ENCODE measurements at places on chromosomes 3 and 15. TPM values are rescaled to one million over a fixed set of nuclear protein-coding genes. Genes with fewer than 3 reads are reported as not detected.

DNA sequence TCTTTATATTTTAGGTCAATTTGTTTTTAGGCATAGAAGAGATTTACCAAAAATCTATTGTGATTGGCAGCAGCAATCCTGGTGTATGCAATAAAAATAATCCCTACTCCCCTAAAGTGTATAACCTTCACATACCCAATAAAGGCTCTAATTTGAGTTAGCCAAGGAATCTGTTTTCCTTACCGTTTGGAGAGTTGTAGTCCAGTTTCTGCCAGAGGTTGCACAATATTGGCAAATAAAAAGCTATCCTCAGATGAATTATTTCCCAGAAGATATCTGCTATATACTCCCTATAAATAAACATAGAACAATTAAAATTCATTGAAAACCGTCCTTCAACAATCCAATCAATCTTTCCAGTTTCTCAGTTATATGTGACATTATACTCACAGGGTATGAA, 31.1 kb downstream of the ACKR4 start:
- no peak for DNase-seq

GRCh38 chr15:69592954-69593353, 140.3 kb downstream of the RPLP1 start:
- no peak for DNase-seq

DNA sequence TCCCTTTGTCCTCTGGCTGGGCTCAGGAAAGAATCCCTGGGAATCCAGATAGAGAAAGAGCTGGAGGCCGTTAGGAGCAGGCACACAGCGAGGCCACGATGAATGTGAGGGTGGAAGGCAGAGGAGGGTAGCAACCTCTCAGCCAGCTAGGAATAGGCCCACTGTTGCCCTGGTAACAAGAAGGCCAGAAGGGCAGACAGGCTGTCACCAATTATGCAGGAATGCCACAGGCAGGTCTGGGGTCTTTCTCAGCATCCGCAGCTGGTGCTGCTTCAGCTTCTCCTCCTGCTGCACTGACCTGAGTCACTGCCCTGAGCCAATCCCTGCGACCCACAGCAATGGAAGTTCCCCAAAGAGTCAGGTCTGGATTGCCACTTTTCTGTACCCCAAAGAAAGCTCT, 62.8 kb upstream of the C3orf80 start:
- no peak for DNase-seq

DNA sequence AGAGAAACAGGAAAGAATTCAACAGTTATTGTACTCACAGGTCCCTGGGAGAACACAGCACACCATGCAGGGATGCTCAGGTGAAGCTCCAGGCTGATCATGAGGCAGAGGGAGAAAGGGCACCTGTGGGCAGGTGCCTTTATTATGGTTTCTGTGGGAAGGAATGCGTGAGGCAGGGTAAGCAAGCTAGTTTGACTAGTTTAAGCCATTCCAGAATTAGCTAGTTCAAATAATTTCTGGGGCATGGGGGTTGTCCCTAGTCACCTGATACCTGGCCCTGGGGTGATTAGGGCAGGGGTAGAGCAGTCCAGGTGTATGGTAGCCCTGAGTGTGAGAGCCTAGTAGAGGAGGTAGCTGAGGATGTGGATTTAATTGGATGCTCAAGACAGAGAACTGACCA, 47.9 kb upstream of the DCLK3 start:
- DNase-seq = no peak

- no peak for DNase-seq
These were observed 58.9 kb downstream of the GTF2E1 start for GRCh38 chr3:120801484-120801883.

DNA sequence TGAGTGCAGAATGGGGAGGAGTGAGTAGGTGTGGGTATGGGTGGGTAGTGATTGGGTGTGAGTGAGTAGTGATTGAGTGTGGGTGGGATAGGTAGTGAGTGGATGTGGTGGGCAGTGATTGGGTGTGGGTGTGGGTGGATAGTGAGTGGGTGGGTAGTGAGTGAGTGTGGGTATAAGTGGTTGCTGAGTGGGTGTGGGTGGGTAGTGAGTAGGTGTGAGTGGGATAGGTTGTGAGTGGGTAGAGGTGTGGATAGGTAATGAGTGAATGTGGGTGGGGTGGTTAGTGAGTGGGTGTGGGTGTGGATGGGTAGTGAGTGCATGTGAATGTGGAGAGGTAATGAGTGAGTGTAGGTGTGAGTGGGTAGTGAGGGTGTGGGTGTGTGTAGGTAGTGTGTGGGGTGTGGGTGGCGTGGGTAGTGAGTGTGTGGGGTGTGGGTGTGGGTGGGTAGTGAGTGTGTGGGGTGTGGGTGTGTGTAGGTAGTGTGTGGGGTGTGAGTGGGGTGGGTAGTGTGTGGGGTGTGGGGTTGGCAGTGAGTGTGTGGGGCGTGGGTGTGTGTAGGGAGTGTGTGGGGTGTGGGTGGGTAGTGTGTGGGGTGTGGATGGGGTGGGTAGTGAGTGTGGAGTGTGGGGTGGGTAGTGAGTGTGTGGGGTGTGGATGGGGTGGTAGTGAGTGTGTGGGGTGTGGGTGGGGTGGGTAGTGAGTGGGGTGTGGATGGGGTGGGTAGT, 5.3 kb downstream of the MINAR1 start:
- peak; percentile 8 for DNase-seq

GRCh38 chr3:114112696-114113095, 56.2 kb downstream of the QTRT2 start:
- DNase-seq = no peak

DNA sequence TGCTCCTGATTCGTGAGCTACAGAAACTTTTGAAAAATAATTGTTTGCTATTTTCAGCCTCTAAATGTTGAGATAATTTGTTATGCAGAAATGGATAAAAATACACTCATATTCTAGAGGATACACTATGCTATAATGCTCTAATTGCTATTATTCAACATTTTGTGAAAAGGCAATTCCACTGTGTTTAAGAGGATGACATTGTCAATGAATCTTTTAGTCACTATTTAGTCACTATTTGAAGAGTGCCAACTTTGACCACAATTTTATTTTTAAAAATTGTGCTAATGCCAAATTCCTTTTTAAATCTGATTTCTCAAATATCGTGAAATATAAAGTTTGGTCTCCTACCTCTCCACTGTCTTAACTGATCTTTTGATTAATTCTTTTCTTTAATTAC, 604.9 kb upstream of the KCNMB2 start:
- no peak for DNase-seq

- no peak for DNase-seq
These were observed 66.3 kb downstream of the STAG1 start for GRCh38 chr3:136685882-136686281.

DNA sequence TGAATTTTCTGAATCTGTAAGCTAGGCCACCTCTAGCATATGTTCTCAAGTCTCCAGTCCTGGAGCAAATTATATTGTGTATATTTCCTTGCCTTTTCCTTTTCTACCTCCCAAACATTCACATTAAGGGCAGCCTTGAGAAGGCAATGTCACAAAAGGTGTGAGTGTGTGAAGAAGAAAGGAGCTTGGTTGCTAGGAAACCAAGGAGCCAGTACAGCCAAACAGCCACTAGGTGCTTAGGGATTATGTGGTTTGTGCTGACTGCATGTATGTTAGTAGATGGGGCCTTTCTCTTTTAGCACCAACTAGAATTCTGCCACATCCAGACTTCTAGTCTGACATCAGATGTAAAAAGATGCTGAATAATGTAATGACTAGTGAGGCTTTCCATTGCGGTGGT, 118.8 kb upstream of the DAZL start:
- no peak for DNase-seq

Gene AGBL1
- not detected for total RNA-seq

Gene LYSMD2
- 15.5 TPM for total RNA-seq

Gene TAMM41
- 34.2 TPM for total RNA-seq

Gene ABHD5
- 19.5 TPM for total RNA-seq

Gene ZBTB47
- total RNA-seq = 1.0 TPM

Gene PTPRG
- total RNA-seq = 4.6 TPM

Gene CRABP1
- not detected for total RNA-seq

Measured in activated CD4-positive, alpha-beta T cell treated with anti-CD3 and anti-CD28 coated beads, Interleukin-2, amount 10 ng/mL, durations not matched to agents 24 days and 14 days (primary cell).